ENCODE measurements at places on chromosomes 1 and 21. TPM values are rescaled to one million over a fixed set of nuclear protein-coding genes. Genes with fewer than 3 reads are reported as not detected.

TADA1 gene
- total RNA-seq: 38.3 TPM

DNA sequence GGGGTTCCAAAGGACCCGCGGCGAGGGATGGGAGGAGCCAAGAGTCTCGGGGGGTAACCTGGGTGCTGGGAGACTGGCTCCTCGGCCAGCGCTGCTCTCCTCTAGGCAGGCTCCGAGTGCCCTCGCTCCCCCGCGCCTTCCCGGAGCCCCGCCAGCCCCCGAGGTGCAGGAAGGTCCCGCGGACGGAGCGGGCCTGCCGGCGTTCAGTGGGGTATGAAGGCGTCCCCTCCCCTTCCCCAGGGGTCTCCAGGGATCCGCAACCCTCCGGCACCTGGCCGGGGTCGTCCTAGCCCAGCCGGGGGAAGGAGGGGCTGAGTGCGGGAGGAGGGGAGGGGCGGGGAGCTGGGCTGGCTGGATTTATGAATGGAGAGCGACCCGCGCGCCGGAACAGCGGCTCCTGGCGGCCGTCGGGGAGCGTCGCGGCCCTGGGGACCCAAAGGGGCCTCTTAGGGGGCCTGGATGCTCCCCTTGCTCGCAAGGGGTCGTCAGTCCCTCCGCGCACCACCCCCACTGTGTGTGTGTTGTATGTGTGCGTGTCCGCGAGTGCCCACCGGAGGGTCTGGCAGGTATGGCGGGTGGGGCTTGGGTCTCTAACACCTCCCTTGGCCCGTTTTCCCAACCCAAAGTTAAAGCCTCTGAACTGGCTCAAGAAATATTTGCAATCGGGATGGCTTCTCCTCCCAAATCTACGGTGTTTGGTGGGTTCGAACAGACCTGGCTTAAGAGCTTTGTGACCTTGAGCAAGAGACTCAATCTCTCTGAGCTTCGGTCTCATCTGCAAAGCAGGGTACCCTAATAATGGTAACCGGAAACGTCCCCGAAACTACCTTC is 642 bp downstream of the HCRTR1 start:
- peak; percentile 90 for DNase-seq

DNA sequence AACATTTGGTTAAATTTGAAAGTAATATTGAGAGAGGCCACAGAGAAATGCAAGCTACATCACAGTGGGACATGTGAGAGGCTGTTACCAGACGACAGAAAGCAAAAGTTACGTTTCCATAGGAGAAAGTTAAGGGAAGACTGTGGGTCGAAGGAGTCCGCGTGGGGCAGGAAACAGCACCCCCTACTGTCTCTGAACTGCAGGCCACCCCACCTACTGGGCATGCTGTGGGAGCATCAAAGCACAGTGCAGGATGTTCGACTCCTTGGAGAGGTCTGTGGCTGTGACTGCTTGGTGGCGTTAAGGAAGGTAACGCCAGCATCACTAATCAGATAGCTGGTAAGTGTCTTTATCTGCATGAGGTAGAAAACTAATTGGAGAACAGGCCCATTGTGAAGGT is 123.9 kb downstream of the PTBP2 start:
- peak; percentile 43 for DNase-seq

MIXL1 gene
- total RNA-seq: 0.31 TPM

DNA sequence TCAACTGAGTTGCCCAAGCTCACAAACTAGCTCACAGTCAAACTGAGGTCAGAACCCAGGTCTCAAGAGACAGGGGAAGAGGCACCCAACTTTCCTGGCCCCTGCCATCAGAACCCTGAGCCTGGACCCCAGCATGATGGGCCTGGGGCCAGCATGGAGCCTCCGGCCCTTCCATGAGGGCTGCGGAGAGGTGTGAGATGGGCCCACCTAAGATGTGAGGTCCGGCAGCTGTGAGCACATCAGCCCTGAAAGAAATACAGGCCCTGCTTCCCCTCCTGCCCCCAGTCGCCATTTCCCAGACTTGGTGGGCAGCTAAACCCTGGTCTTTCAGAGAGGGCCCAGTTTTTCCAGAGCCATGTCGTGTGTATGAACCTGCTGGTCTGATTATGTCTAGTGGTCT is 30.6 kb downstream of the QSOX1 start:
- DNase-seq: no peak

MYBPH gene
- not detected for total RNA-seq

- DNase-seq: no peak
Observed at GRCh38 chr1:116913941-116914340, 4.2 kb downstream of the PTGFRN start.

GRCh38 chr1:60262701-60263100 is 189.1 kb upstream of the C1orf87 start:
- no peak for DNase-seq

GRCh38 chr1:213988507-213989001 is 781 bp downstream of the PROX1 start:
- no peak for DNase-seq

SLFNL1 gene
- 0.19 TPM for total RNA-seq

C1QTNF12 gene
- 0.28 TPM for total RNA-seq

DNA sequence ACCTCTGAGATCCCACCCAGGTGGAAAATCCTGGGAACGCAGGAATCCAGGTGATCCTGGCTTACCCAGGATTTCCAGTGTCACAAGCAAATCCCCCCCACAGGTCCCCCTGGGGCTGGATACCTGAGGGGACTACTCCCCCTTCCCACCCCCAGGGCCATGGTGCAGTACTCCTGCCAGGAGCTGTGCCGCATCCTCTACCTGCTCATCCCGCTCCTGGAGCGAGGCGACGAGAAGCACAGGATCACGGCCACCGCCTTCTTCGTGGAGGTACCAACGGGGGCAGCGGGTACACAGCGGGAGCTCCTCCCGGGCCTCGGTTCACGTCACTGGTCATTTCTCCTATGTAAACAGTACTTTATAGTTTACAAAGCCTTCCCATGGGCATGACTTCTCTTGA is 20.4 kb upstream of the TTC4 start:
- no peak for DNase-seq

DNA sequence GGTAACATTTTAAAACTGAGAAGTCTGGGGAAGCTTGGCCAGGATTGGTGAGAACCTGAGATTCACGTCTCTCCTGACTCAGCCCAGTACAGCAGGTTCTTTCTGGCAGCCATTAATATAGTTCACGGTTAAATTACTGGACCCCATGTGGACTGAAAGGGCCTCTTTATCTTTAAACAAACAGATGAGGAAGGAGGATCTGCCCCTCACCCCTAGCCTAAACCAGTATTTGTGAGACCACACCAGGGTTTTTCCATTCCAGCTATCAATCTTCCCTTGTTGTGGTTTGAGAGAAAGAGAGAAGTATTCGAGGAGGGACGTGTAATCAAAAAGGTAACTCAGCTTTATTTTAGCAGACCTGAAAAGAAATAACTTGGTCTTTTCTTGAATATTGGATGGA is 137.1 kb downstream of the PROX1 start:
- DNase-seq: no peak

KIF17 gene
- 4.0 TPM for total RNA-seq

E2F2 gene
- 7.0 TPM for total RNA-seq

- peak; percentile 68 for DNase-seq
Observed at GRCh38 chr1:106746448-106747085, 309.9 kb upstream of the PRMT6 start.

GCSAML gene
- not detected for total RNA-seq
